NCI-H2081 (cell line): ENCODE measurements at places on chromosomes 13 and 19.

DNA sequence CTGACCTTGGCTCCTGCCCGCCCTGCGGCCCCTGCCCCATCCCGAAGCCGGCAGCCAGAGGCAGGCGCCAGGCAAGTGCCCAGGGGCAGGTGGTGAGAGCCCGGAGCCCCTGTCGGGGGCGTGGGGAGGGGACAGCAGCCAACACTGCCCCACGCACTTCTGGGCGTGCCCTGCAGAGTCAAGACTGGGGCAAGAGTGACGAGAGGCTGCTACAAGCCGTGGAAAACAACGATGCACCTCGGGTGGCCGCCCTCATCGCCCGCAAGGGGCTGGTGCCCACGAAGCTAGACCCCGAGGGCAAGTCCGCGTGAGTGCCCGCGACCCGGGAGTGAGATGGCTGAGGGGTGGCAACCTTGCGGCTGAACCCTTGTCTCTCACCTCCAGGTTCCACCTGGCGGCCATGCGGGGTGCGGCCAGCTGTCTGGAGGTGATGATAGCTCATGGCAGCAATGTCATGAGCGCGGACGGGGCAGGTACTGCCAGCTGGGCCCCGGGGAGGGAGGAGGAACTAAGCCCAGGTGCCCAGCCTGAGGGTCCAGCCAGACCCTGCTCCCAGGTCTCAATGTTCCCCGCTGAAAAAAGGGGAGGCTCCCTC, 17.3 kb downstream of the ANKRD24 start:
- no peak for DNase-seq

DNA sequence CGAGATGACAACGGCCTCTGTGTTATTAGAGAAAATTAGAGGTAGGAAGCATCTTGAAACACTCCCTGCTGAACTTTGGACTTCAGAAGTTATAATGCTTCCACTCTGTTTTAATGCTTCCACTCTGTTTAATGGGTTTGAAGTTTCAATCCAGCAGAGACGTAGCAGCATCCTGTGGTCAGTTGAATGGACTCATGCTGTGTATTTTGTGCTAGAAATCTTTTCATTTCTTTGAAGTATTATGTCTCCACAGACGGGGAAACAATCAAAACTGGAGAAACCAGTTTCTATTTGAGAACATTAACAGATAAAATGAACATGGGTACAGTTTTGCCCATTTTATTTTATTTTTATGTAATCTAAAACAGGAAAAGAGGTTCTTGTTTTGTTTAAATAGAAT, 1736.2 kb downstream of the SLITRK5 start:
- no peak for DNase-seq

DNA sequence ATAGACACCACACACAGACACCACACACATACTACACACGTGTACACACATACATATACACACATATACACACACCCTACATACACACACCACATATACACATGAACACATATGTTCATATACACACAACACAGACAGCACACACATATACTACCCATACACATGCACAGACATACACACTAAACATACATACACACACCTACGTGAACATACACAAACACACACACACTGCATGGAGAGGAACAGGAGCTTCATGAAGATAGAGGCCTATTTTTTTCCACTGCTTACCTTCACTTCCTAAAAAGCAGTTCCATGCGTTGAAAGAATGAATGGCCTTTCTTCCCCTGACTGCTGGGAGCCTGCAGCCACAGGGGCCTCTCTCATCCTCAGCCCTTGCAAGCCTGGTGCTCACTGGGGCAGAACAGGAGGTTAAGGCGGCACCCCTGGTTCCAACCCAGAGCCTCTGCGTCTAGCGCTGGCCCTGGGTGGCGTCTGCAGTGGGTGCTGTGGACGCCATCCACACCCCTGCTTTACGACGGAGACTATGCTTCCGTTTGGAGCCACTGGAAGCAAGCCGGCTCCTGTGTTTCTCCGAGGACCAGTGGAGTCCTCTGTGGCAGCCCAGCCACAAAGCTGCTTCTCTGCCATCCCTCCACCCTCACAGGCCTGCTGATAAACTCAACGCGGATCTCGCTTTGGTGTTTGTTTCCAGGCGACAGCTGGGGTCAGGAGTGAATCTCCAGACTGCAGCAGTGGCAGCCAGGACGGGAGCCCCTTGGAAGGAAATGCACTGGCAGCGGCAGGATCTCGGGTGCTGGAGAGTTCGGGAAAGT, 1.9 kb upstream of the RASA3 start:
- no peak for DNase-seq

GRCh38 chr13:54636231-54636630, 1607.6 kb downstream of the OLFM4 start:
- DNase-seq: no peak

- DNase-seq: no peak
These were observed 57.7 kb downstream of the ANKRD10 start for GRCh38 chr13:110856942-110857835.

- no peak for DNase-seq
These were observed 102.8 kb downstream of the KATNAL1 start for GRCh38 chr13:30204564-30204963.

- no peak for DNase-seq
These were observed 728.7 kb downstream of the DIAPH3 start for GRCh38 chr13:59435024-59435423.

DNA sequence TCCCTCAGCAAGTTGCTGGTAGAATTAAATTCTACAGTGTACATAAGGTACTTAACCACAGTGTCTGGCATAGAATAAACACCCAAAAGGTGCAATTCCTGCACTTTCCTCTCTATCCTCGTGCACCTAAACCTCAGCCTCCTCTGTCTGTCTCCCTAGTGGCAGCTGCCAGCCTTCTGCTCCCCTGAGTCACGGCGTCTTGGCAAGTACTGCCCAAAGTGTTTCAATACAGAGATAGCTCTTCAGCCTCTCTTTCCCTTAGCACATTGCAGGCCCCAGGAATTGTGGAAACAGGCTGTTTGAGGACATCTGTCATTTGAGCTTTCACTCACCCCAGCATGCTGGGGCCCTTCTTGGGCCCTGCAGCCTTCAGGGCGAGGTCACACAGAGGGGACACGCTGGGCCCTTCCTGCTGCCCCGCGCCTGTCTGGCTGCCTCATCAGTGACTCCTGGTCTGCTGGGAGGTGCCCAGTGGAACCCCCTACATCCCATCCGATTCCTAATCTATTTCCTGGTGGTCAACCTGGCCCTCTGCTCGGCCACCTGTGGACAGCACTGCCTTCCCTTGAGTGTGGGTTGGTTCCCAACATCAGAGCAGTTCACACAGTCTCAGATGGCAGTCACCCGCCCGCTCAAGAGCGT, 19.3 kb downstream of the COL4A2 start:
- DNase-seq: no peak
